Aorta (tissue), 5 donors: ENCODE measurements at places on chromosomes 4 and X. TPM values are rescaled to one million over a fixed set of nuclear protein-coding genes. Genes with fewer than 3 reads are reported as not detected.

The DDX53 gene
- not detected for total RNA-seq

The EIF4E gene
- 60.3 TPM for total RNA-seq

The NSUN7 gene
- 6.8 TPM for total RNA-seq

The MMRN1 gene
- total RNA-seq = 24.5 TPM

The NDUFB11 gene
- 40.3 TPM for total RNA-seq

- H3K27me3 ChIP-seq = no peaks in the 10 kb centered on the region
- no peak overlapping the region for H3K27ac ChIP-seq
Measured at GRCh38 chr4:85081196-85081595, 114.7 kb upstream of the WDFY3 start.

DNA sequence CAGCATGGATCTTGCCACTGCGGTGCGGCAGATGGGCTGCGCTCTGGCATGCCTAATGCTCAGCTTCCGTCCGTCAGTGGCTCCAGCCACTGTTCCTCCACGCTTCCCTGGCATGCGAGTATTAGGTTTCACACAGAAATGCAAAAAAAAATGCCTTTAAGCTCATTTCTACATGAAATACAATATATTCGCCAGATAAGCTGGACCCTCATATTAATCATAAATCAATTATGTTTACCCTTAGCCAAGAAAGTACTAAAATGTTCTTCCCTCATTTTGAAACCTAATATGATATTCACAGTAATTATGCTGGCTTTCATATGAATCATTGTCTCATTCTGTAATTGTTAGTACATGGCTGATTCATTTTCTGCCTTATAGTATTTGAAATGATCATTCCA is 115.5 kb upstream of the FAM241A start:
- no peak for DNase-seq
- H3K36me3 ChIP-seq = no peaks in the 10 kb centered on the region
- H3K27me3 ChIP-seq = no peaks in the 10 kb centered on the region
- no peak overlapping the region for H3K4me3 ChIP-seq

GRCh38 chr4:7565483-7565882 is 130.8 kb upstream of the PSAPL1 start:
- no peak overlapping the region for H3K4me3 ChIP-seq
- H3K27me3 ChIP-seq = no peaks in the 10 kb centered on the region
- no peaks in the 10 kb centered on the region for H3K4me1 ChIP-seq
- no peak overlapping the region for H3K27ac ChIP-seq
- H3K36me3 ChIP-seq = no peaks in the 10 kb centered on the region

GRCh38 chrX:134512566-134512965 is 52.6 kb downstream of the HPRT1 start:
- H3K27me3 ChIP-seq = no peaks in the 10 kb centered on the region
- no peaks in the 10 kb centered on the region for H3K4me1 ChIP-seq
- no peak for DNase-seq
- no peak overlapping the region for H3K27ac ChIP-seq
- no peaks in the 10 kb centered on the region for H3K36me3 ChIP-seq
- no peak overlapping the region for H3K4me3 ChIP-seq

- H3K27me3 ChIP-seq = no peaks in the 10 kb centered on the region
- no peak for DNase-seq
- H3K4me3 ChIP-seq = no peak overlapping the region
- H3K36me3 ChIP-seq = no peaks in the 10 kb centered on the region
Measured at GRCh38 chr4:117692538-117692937, 341.7 kb upstream of the NDST3 start.

DNA sequence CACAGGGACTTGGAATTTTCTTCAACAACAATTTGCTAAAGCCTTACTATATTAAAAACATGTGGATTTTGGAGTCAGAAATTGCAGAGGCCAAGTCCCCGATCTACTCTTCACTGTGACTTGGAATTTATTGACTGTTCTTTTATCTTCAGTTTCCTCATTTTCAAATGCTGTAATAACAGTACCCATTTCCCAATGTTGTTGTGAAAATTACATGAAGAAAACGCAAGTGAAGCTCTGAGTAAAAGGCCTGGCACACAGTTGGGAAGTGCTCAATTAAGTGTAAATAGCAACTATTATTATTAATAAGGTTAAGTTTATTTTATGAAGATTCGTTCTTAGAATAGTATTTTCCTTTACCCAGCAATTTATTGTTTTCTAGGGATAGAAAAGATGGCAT is 15.7 kb downstream of the STBD1 start:
- H3K27me3 ChIP-seq = no peaks in the 10 kb centered on the region
- no peak for DNase-seq
- H3K27ac ChIP-seq = no peak overlapping the region
- H3K4me1 ChIP-seq = no peaks in the 10 kb centered on the region
- no peak overlapping the region for H3K4me3 ChIP-seq

DNA sequence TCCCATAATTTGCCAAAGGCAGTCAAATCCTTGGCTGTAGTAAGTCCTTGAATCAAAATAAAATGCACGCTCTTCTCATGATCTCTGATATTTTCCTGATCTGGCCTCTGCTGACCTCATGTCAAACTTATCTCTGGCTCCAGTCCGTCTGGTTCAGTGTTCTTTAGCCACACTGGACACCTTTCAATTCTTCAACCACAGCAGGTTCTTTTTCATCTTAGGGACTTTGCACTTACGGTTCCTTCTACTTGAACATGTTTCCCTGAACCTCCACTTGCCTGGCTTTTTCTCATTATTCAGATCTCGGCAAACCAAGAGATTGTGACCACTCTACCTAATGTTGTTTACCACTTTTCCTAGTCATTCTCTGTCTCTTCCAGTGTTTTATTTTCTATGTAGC is 10.3 kb downstream of the ENPEP start:
- H3K4me3 ChIP-seq = no peak overlapping the region
- no peak for DNase-seq
- H3K36me3 ChIP-seq = no peaks in the 10 kb centered on the region
- no peak overlapping the region for H3K27ac ChIP-seq
- H3K27me3 ChIP-seq = no peaks in the 10 kb centered on the region

GRCh38 chrX:133543654-133544053 is 128.4 kb upstream of the GPC4 start:
- DNase-seq = no peak
- H3K27ac ChIP-seq = no peak overlapping the region
- no peaks in the 10 kb centered on the region for H3K4me1 ChIP-seq
- H3K4me3 ChIP-seq = no peak overlapping the region
- no peaks in the 10 kb centered on the region for H3K27me3 ChIP-seq

DNA sequence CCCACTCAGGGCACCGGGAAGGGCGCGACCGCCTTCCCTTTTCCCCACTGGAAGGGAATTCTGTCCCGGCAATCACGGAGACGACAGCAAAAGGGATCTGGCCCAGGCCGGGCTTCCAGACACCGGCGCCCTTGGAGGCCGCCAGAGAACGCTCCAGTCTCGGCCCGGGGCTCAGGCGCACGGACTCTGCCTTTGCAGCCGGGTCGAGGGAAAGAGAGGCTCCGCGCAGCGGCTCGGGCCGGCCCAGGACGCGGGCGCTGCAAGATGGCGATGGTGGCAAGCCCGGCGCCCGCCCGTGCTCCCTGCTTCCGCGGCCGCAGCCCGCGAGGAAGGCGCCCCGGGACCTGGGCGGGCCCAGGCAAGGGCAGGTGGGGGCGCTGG is 1.1 kb downstream of the CTBP1 start:
- peaks cover 3% of the 10 kb centered on the region for H3K4me1 ChIP-seq
- DNase-seq = no peak

GRCh38 chr4:19417256-19417655 is 834.4 kb upstream of the SLIT2 start:
- no peaks in the 10 kb centered on the region for H3K36me3 ChIP-seq
- no peak for DNase-seq
- no peak overlapping the region for H3K4me3 ChIP-seq
- H3K27me3 ChIP-seq = no peaks in the 10 kb centered on the region
- no peaks in the 10 kb centered on the region for H3K4me1 ChIP-seq
- H3K27ac ChIP-seq = no peak overlapping the region

- H3K4me3 ChIP-seq = no peak overlapping the region
- DNase-seq = peak; percentile 25
- no peaks in the 10 kb centered on the region for H3K36me3 ChIP-seq
- H3K4me1 ChIP-seq = no peaks in the 10 kb centered on the region
- no peak overlapping the region for H3K27ac ChIP-seq
Measured at GRCh38 chr4:7414046-7414445, 20.7 kb downstream of the PSAPL1 start.

- no peaks in the 10 kb centered on the region for H3K4me1 ChIP-seq
- no peak for DNase-seq
- H3K36me3 ChIP-seq = no peaks in the 10 kb centered on the region
- H3K27me3 ChIP-seq = no peaks in the 10 kb centered on the region
- H3K4me3 ChIP-seq = no peak overlapping the region
Measured at GRCh38 chr4:56803471-56803870, 18.0 kb downstream of the SPINK2 start.

DNA sequence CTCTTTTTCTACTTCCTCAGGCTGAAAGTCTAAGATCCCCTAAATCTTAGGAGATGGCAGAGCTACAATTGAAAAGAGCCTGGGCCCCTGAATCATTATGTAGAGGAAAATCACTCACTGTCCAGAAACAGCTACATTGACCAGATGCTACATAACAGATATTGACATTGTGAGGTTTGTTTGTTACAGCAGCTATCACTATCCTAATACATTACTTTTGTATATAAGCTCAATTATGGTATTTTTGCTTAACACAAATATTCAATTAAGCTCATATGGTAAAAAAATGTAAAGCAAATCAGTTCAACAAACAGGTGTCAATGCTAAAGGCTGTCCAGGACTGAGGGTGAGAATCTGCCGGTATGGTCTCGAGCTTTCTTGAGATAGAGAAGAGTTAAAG is 89.4 kb downstream of the LDB2 start:
- H3K27me3 ChIP-seq = no peaks in the 10 kb centered on the region
- no peak overlapping the region for H3K27ac ChIP-seq
- no peak overlapping the region for H3K4me3 ChIP-seq

GRCh38 chr4:114577386-114577785 is 21.2 kb upstream of the UGT8 start:
- no peaks in the 10 kb centered on the region for H3K27me3 ChIP-seq
- no peak overlapping the region for H3K27ac ChIP-seq
- no peak overlapping the region for H3K4me3 ChIP-seq
- no peaks in the 10 kb centered on the region for H3K4me1 ChIP-seq
- H3K36me3 ChIP-seq = no peaks in the 10 kb centered on the region

DNA sequence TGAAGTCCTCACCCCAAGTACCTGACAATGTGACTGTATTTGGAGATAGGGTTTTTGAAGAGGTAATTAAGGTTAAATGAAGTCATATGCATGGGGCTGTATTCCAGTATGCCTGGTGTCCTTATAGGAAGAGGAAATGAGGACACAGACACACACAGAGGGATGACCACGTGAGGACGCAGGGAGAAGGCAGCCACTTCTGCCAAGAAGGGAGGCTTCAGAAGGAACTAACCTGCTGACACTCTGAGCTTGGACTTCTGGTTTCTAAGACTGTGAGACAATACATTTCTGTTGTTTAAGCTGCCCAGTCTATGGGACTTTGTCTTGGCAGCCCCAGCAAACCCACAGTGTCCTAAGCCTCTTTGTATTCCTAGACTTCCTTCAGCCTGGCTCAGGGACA is 3.0 kb upstream of the SLC2A9 start:
- no peaks in the 10 kb centered on the region for H3K36me3 ChIP-seq
- H3K27ac ChIP-seq = no peak overlapping the region
- DNase-seq = peak; percentile 74
- H3K4me3 ChIP-seq = no peak overlapping the region
- H3K27me3 ChIP-seq = no peaks in the 10 kb centered on the region
